Substantia nigra (tissue), 51 donors: ENCODE measurements at places on chromosomes 3 and 15.

GRCh38 chr3:111735243-111735758 lies 123.8 kb upstream of the PHLDB2 start:
- no peak for DNase-seq

GRCh38 chr3:111700054-111700453 lies 104.9 kb upstream of the ZBED2 start:
- DNase-seq: no peak

DNA sequence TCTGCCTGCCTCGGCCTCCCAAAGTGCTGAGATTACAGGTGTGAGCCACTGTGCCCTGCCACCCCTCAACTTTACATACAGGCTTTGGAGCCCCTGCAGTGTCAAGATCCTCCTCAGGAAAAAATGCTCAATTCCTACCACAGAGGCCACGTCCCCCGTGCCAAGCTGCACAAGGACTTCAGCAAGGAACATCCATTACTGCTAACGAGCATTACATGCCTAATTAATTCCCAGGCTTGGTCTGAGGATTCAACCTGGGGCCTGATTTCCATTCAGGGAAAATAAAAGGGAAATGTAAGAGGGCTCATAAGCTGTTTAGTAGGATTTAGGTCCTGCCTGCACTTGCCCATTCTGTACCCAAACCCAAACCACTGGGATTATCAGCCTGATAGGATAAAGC lies 161.4 kb downstream of the RAB11A start:
- no peak for DNase-seq

- no peak for DNase-seq
These were observed 35.0 kb upstream of the FOXP1 start for GRCh38 chr3:71618538-71618937.

DNA sequence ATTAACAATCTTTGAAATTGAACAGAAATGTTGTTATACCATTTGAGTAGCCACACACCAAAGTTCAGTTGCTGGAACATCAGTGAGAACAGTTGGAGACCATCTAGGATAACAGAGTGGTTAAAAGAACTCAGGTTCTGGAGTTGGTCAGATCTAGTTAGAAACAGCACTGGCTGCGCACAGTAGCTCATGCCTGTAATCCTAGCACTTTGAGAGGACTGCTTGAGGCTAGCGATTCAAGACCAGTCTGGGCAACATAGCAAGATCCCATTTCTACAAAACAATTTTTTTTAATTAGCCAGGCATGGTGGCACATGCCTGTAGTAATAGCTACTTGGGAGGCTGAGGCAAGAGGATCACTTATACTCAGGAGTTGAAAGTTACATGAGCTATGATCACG lies 7.6 kb upstream of the PKM start:
- no peak for DNase-seq

DNA sequence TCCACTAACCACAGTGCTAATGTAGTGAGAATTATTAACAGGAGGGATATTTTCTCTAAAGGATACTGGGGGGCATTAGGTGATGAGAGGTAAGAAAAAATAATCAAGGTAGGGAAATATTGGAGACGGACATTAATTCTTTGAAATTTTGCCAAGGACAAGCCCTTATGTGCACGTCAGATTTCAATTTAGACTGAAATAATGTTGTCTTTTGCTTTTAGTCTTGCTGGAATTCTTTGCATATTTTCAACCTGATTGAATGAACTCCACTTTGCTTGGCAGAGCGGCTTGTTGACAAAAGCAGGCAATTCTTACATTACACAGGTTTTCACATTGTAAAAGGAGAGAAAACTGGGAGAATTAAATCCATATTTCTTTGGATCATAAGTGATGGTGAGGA lies 25.0 kb upstream of the C3orf52 start:
- DNase-seq: no peak

GRCh38 chr3:186277268-186277909 lies 84.6 kb downstream of the DGKG start:
- no peak for DNase-seq

DNA sequence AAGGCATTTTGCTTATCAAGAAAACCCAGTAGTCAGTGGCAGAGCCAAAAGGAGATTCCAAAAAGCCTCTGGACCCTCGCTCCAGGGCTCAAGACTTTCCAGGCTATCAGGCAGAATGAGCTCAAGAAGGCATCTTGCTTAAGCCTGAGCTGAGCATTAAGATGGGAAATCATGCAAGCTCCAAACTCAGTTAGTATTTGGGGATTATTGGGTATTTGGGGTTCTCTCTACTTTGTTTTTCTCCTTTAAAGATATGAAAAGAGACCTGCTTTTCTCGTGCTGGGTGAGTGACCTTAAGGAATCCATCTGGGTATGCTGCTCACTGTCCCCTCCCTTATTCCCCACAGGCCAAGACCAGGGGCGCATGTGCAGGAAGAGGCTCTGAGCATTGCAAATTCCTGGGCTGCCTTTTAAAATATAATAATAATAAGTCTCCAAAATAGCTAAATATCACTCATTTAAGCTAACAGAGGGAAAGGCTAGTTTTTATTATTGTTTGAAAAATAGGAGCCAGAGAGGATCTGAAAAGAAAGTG lies 75.4 kb upstream of the HACD2 start:
- DNase-seq: no peak

- DNase-seq: no peak
These were observed 550.5 kb upstream of the AGTR1 start for GRCh38 chr3:148146947-148147826.

DNA sequence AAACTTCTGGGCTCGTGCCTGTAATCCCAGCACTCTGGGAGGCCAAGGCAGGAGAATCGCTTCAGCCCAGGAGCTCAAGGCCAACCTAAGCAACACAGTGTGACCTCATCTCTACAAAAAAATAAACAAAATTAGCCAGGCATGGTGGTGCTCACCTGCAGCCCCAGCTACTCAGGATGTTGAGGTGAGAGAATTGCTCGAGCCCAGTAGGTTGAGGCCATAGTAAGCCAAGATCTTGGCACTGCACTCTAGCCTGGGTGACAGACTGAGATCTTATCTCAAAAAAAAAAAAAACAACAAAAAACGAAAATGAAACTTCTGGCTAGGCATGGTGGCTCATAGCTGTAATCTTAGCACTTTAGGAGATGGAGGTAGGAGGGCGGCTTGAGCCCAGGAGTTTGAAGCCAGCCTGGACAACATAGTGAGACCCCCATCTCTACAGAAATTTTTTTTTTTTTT lies 53.7 kb downstream of the PIK3CB start:
- no peak for DNase-seq

DNA sequence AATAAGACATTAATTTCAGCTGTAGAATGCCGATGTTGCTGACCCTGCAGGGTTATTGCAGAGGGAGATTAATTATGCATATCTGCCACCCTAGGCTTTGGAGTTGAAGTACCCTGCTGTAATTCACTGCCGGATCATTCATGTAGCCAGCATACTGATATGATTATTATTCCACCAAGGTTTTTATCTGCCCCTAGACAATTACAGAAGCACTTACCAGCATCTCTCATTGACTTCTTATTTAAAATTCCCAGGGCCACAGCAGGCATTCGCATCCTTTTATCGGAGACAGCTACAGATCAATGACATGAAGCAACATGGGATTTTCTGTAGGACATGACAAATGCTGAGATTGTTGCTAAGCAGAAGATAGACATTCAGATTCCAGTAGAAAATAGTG lies 31.3 kb downstream of the IL1RAP start:
- DNase-seq: no peak

DNA sequence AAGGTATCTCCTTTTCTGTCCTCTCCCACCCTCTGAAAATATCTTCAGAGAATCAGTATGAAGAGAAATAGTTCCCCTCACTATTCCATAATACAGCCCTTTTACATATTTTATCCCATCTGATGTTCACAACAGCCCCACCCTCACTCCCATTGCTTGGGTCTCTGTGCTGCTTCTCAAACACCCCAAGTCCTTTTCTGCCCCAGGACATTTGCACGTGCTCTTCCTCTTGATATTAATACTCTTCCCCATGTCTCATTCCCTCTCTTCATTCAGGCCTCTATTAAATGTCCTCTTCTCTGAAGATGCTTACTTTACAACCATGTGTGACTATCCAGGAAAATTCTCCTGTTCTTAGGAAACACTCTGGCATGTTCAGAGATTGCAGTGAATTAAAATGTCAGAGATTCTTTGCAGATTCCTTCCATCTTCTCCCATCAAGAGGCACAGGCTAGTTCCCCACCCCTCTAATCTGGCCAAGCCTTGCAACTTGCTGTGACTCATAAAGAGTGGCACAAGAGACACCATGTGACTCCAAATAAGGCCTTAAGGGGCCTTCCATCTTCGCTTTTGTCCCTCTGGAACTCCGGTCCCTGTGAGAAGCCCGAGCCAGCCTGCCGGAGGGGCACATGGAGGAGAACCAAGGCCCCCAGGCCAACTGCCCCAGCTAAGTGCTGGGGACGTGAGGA lies 128.5 kb downstream of the CHSY1 start:
- no peak for DNase-seq

DNA sequence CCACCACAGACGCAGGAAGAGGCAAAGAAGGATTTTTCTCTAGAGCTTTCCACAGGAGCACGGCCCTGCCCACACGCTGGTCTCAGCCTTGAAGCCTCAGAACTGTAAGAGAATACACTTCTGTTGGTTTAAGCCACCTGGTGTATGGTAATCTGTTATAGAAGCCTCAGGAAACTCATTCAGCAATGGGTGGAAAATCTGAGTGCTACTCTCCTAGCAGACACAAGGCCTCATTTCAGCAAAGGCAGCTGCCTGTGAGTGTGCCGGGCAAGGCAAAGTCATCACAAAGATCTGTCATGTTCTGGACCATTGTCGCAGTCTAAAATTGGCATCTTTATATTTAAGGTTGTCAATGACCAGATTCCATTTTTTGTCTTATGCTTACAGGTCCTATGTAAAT lies 31.0 kb downstream of the ATP10A start:
- no peak for DNase-seq

- DNase-seq: no peak
These were observed 10.5 kb downstream of the NR2C2 start for GRCh38 chr3:14957925-14958324.

DNA sequence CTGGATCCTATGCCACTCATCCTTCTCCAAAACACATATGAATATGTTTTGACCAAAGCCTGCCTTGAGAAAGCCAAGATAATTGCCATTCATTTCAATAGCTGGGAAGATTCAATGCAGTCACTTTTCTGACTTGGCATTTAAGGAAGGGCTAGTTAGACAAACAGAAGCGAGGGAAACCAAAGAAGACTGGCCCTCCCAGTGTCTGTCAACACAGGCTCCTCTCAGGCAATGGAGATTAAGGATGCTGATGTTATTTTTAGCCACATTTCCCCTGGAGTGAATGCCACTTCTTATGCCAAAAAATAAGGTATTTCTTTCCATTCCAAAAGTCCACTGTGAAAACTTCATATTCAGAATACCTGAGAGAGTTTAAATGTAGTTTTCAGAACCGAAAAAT lies 101.7 kb downstream of the P3H2 start:
- no peak for DNase-seq

GRCh38 chr3:72319194-72320094 lies 528.8 kb downstream of the SHQ1 start:
- DNase-seq: no peak

DNA sequence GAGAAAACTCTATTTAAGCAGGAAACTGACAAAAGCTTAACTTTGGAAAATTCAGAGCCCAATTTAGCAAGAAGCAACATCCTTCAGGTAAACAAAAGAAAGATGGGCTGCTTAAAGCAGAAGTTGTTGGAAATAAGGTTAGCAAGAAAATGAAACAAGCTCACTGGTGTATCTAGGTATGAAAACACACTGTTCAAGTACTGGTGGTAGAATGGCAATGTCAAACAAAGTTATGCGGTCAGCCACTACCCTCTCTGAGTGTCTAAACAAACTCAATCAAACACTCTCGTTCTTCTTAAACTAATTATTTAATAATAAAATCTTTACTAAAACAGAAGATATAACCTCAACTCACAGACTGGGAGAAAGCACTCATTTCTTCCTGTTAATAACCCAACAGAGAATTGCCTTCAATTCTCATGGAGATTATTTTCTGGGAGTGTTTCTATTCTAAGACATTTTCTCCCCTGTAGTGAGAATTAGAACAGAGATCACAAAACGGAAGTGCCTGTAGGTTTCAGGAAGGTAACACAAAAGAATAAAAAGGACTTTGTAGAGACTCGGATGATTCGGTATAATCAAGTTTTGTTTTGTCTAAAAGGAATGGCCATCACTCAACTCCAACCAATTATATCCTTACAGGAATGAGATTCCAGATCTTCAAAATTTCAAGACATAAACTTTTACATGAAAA lies 28.9 kb downstream of the PRICKLE2 start:
- DNase-seq: no peak

GRCh38 chr15:79608066-79608864 lies 176.1 kb downstream of the MINAR1 start:
- no peak for DNase-seq

DNA sequence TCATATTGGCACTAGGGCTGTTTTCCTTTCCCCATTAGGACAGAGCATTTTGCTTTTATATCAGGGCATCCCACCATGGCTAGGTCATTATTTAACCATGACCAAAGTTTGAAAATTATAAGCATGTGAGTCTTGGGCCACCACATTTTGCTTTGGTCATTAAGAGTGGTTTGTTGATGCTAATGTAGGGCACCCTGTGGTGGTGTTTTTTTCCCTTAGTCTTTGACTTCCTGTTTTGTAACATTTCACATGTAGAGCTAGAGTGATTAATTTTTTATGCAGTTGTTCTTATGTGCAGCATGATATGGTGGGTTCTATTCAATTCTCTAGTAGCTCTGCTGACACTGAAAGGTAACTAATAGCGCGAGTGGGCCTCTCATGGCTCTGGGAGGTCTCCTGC lies 249.6 kb upstream of the ROBO1 start:
- no peak for DNase-seq

GRCh38 chr3:36648241-36649034 lies 115.9 kb downstream of the DCLK3 start:
- DNase-seq: no peak

- no peak for DNase-seq
These were observed 29.4 kb downstream of the STARD5 start for GRCh38 chr15:81294516-81294880.

- no peak for DNase-seq
These were observed 70.5 kb downstream of the SUMF1 start for GRCh38 chr3:4396542-4396941.

- DNase-seq: no peak
These were observed 88.2 kb upstream of the POMGNT2 start for GRCh38 chr3:43194069-43194468.

GRCh38 chr15:44186705-44187104 lies 8.4 kb downstream of the FRMD5 start:
- no peak for DNase-seq

GRCh38 chr3:15743587-15744009 lies 54.2 kb downstream of the ANKRD28 start:
- no peak for DNase-seq

GRCh38 chr3:131692356-131692755 lies 189.6 kb upstream of the MRPL3 start:
- no peak for DNase-seq

GRCh38 chr3:33982269-33982798 lies 183.9 kb downstream of the PDCD6IP start:
- no peak for DNase-seq

DNA sequence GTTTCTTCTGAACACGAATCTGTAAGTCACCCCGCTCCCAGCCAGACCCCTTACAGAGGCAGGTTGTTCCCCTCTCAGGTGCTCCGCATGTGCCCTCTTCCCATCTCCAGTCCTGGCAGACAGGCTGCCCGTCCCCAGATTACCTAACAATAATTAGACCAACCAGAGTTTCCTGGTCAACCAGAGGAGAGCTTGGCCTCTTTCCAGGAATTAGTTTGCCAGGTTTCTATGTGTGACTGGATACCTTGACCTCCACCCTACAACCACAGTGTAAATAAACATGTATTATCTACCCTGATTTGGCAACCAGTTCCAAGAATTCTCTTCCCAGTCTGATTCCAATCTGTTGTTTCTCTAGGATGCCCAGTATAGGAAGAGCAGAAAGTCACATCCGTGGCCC lies 178.0 kb upstream of the UMPS start:
- DNase-seq: no peak

GRCh38 chr15:78509726-78510312 lies 2.4 kb downstream of the HYKK start:
- DNase-seq: no peak
